Pancreas (tissue), 10 donors: ENCODE measurements at places on chromosomes 6 and 20. TPM values are rescaled to one million over a fixed set of nuclear protein-coding genes. Genes with fewer than 3 reads are reported as not detected.

Gene ADGB
- not detected for polyA plus RNA-seq

Gene PAX1
- not detected for polyA plus RNA-seq

Gene DDO
- polyA plus RNA-seq = 2.2 TPM

Gene CTAGE9
- polyA plus RNA-seq = not detected

Gene FABP7
- polyA plus RNA-seq = not detected

Gene VSX1
- polyA plus RNA-seq = 0.08 TPM

GRCh38 chr6:6595952-6596351 is 7.4 kb downstream of the LY86 start:
- DNase-seq = no peak

DNA sequence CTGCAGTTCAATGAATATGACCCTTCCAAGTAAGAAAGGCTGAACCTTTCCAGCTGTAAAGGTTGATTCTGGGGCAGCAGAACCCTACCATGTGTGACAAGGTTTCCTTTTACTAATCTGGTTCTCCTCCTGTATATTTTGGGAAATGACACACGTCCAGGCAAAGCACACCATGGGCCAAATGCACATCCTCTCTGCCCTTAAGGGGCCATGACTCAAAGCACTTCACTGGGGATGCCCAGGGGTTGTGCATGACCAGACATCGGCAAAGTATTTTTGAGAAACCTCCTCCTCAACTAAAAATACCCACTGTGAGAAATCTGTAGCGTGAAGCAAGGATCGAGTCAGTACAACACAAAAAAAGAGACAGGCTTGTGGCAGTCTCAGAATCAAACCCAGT is 174.7 kb downstream of the BACH2 start:
- no peak for DNase-seq

DNA sequence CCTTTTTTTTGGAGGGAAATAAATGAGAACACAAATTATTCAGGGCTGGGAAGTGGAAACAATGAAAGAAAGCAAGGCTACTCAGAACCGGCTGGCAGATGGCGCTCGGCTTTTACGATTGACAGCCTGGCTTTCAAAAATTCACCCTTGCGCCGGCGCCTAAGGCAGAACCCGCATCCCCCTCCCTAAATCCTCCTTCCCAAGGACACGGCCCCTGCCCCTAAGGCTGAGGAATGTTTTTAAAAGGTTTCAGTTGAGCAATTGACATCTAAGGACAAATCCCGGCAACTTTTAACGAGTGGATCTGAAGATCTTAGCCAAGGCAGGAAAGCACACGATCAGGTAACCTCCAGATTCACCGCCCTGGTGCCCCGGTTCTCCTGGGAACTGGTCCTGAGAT is 16.3 kb downstream of the GNAS start:
- no peak for DNase-seq

DNA sequence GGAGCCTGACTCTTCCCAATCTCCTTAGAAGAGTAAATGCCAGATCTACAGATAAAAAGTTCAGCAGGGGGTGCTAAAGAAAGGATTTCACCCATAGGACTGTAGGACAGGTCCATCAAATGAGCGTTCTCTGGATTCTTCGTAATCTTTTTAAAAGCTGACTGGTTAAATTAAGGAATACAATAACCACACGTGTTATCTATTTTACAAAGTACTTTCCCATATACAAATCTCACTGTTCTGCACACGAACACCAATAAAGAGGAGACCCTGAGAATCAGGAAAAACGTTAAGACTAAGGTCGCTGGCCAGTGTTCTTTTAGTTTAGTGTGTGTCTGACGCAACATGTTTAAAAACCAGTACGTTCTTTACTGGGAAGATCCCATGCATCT is 542 bp downstream of the TUBE1 start:
- DNase-seq = no peak

DNA sequence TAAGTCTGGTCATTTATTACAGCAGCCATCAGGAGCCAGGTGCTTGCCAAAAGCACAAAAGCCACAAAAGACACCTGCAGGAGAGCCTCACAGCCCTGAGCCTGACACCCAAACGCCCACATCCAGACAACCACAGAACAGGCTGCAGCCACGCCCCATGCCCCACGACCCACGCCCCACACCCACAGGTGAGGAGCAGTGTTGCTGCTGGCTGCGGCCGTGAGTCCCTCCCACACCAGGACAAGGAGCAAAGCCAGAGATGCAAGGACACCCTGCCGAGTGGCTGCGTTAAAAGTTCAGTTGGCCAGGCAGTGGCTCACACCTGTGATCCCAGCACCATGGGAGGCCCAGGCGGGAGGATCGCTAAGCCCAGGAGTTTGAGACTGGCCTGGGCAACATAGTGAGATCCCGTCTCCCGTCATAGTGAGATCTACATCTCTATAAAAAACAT is 43.0 kb downstream of the SLC2A4RG start:
- DNase-seq = no peak

DNA sequence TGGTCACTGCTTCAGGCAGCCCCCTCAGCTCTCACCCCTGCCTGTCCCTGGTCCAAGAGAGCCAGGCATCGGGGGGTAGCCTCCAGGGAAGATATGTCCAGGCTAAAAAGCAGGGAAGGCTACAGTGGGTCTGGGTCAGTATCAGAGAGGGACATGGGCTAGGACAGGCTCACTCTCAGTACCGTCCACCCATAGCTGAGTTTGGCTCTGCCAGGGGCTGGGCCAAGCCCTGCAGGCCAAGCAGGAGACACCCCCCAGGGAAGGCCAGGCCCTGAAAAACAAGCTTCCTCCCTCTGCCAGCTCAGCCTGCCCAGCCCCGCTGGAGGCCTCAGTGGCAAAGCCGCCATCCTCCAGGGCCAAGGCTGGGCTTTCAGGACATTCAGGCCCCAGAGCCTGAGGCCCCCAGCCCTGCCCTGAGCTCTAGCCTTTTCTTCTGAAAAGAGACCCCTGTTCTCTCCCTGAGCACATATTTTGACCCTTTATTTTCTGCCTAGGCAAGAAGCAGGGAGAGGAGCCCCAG is 28.6 kb upstream of the TGM2 start:
- no peak for DNase-seq

GRCh38 chr6:101626269-101626668 is 232.8 kb downstream of the GRIK2 start:
- DNase-seq = no peak

DNA sequence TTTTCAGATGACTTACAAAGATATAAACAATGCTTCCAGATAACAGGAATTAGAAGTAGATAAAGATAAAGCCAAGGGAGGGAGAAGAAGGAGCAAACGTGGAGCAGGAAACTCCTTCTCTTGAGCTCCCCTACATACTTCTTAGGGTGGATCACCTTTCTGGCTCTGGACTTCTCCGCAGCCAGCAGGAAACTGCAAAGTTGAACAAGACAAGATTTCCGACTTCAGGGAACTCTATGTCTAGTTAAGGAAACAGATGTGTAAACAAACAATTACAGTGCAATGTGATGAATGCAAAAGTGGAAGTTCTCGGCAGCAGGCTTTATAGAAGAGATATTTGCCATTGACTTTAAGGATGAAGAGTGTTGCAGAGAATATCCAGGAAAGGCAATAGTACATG is 134.0 kb upstream of the MARCKS start:
- no peak for DNase-seq

DNA sequence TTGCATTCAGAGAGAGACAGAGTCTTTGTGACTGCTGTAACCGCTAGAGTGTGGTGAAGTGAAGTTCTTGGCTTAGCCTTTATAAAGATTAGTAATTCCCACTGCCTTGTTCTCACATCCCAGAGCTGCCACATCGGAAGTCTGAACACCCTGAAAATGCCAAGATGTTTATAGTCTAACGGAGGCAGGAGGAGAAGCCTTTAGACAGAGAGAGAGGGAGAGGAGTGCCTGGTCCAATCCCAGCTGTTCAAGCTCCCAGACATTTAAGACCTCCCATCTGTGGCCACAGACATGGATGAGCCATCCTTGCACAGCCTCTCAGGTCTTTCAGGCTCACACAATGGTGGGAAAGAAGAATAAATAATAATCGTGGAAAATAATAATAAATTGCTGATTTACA is 1422.8 kb upstream of the EYS start:
- DNase-seq = no peak

DNA sequence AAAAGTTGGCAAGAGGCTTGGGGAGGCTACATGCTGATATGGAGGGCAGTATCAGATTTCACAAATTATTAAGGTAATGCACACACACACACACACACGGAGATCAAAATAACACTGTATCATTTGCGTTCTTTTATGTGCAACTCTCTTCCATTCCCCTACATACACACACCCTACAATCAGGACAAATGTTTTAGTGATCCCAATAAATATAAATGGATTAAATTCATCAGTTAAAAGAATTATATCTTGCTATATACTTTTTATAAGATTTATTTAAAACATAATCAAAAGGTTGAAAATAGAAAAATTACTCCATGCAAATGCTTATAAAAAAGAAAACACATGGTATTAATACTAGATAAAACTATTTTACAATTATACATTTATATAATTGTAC is 25.9 kb downstream of the TMX4 start:
- DNase-seq = no peak

- DNase-seq = no peak
These were observed 457.6 kb downstream of the UTRN start for GRCh38 chr6:144742779-144743178.

GRCh38 chr6:80163754-80164187 is 57.3 kb downstream of the BCKDHB start:
- DNase-seq = no peak

DNA sequence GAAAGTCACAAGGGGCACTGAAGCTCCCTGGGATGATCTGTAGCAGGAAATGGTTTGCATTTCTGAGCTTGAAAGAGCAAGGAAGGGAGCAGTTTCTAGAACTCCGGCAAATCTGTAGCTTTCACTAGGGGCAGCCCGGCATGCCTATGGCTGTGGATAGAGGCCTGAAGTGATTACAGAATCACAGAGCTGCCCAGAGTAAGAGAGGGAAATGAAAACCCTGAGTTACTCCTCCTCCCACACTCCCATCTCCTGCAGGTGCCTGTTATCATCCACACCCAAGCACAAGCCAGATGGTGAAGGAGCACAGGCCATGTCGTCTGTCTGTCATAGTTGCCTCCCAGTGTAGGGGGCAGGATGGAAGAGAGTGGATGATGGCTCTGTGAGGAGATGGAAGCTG is 37.1 kb downstream of the HLA-F start:
- DNase-seq = no peak

DNA sequence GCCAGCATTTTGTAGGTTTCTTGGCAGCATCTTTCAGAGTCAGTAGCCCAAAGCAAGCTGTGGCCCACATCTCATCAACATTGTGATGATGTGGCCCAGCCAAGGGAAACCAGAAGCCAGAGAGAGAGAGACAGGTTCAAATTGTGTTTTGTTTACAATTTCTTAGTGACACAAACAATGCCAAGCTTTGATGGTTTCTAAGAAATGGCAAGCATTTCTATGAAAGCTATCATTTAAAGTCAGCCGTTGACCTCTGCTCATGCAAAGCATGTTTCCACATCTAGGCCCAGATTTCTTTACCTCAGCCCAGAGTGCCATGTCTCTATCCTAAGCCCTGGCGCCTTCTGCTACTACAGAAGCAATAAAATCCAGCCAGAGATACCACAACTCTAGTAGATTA is 32.9 kb downstream of the GCM1 start:
- no peak for DNase-seq

DNA sequence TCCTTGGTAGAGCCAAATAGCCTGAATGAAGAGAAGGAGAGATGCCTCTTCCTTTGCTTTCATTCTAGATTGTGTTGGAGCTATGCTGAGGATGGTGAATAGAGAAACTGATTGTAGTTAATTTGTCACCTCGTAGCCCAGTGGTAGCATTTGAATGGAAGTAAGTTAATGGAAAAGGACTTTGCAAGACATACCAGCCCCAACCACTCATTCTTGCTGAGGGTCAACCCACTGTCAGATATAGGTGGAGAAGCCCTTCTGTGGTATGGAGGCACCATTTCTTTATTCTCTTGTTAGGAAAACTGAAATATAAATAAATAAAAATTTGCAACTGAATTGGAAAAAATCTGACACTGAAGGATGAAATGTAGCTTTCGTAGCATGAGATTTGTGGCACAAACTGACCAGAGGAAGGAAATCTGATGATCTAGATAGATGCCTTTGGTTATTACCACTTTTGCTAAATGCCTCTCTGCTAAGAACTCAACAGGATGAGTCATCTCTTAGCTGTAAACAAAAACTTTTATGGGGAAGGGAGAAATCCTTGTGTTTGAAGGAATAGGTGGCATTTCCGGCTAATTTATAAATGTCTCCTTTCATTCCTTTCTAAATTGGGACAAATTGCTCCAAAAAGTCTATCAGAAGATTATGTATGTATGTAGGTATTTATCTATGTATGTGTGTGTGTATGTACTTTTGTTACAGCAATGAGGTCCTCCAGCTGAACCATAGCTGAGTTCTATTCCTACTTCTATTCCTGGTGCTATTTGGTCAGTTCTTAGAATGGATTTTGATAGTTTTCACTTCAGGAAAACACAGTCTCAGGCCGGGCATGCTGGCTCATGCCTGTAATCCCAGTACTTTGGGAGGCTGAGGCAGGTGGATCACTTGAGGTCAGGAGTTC is 76.5 kb upstream of the SUPT3H start:
- no peak for DNase-seq

GRCh38 chr20:49568278-49569151 is 578 bp upstream of the PTGIS start:
- no peak for DNase-seq

GRCh38 chr20:50469176-50469723 is 40.9 kb upstream of the PTPN1 start:
- DNase-seq = no peak

DNA sequence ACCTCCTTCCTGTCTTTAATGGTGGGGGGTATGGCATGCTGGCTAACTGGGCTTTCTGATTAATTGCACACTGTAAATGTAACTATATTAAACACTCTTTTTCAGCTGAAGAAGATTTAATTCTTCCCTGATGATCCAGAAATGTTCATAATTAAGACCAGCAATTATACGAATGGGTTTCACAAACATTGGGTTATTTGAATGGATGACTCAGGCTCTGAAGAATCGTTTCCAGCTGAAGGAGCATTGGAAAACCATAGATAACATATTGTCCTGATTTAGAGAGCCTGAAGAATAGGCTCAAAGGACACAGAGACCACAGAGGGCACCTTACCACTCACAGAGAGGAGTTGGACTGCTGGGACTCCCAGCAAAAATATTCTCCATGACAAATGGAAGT is 130.7 kb upstream of the SSTR4 start:
- DNase-seq = no peak

DNA sequence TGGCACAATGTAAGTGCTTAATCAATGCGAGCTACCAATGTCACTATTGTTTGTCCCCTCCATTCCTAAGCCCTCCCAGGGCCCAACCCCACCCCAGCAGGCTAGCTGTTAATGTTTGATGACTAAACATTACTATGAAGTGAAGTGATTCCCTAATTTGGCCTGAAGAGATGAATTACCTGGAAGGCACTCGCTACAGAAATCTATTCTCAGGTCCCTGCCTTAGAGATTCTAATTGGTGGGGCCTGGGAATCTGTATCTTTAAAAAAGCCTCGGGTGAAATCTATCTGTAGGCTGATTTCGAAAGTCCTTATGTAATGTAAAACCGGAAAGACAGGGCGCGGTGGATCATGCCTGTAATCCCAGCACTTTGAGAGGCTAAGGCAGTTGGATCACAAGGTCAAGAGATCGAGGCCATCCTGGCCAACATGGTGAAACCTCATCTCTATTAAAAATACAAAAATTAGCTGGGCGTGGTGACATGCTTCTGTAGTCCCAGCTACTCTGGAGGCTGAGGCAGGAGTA is 16.9 kb upstream of the SNAI1 start:
- DNase-seq = no peak
